ENCODE measurements at places on chromosomes 12 and 14.

DNA sequence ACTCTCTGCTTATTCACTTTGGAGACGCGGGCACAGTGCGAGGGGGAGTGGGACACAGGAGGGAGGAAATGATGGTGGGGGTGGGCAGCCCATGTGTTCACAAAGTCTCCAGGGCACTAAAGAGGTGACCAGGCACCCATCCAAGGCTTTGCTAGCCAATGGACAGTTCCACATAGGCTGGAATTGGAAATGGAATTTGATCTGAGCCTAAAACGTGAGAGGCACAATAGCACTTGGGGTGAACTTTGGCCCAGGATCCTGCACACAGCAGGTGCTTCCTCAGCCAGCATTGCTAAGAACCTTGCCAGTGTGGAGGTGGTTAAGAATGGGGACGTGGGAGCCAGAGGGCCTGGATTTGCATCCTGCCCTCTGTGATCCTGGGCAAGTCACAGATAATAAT, 193.8 kb downstream of the CHST11 start:
- no peak for DNase-seq

- DNase-seq = no peak
Measured at GRCh38 chr12:12922978-12923377, 29.0 kb downstream of the GPRC5D start.

DNA sequence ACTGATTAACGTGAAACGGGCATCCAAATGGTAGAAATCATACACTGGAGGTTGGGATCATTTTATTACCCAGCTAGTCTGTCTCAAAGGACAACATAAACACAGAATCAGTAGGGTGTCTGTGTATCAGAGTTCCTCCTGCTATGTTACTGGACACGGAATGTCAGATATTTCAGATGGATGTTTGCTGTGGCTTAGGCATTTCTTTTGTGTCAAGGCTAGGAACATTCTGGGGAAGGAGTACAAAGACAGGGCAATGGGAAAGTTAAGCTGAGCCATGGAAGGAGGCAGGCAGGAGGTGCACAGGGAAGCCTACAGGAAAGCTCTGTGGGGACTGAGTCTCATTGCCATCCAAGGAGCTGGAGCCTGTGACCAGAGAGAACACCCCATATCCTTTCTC, 254.6 kb downstream of the C12orf75 start:
- DNase-seq = no peak

GRCh38 chr14:43591776-43592175, 915.3 kb downstream of the FSCB start:
- DNase-seq = no peak

DNA sequence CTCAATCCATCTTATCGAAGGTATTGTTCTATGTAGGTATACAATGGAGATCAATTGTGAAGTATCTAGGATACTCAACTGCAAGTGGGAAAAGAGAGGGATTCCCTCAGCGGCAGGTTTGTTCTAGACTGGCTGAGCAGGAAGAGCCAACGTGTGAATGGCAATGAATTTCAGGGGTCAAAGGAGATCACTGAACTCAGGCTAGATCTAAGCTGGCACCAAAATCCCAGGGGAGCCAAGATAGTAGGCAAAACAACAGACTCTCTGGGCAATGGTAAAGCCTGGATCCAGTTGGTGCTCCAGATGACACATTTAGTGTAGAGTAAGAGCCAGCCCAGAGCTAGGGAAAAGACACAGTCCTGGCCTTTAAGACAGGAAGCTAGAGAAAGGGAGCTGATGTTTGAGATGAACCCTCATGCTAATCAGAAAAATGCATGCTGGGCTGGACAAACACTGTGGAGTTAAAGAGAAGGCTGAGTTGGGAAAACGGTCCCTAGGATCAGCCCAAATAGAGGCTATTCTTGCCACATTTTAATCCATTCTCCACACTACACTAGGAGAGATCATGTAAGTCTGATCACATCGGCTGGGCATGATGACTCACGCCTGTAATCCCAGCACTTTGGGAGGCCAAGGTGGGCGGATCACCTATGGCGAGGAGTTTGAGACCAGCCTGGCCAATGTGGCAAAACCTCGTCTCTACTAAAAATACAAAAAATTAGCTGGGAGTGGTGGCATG, 45.6 kb downstream of the EFCAB11 start:
- DNase-seq = no peak

DNA sequence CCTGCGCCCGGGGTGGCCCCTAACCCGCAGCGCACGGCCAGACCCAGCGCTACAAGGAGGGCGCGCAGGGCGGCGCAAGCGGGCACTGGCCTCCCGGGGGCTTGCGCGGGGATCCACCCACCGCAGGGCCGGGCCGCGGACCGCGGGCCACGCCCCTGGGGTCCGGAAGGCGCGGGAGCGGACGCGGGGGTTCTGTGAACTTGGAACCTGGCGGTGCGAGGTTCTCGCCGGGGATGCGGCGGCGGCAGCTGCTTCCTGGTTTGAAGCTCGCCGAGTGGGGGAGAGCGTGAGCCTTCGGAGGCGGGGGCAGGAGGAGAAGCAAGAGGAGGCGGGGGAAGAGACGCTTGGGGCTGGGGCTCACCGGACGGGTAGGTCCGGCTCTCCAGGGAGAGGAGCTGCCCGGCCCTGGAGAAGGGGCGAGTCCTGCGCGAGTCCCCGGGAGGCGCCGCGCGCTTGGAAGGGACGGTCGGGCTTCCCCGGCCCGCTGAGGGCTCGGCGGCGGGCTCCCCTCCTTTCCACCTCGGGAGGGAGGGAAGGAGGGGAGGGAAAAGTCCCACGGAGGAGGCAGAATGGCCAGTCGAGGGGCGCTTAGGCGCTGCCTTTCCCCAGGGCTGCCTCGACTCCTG, at the start of gene PRKCH:
Gene PRKCH, plus strand, starts transcription at position 195 of the 626 bp plus-strand sequence. CDS start 523 bp downstream, outside the sequence.
- DNase-seq = peak; percentile 31

DNA sequence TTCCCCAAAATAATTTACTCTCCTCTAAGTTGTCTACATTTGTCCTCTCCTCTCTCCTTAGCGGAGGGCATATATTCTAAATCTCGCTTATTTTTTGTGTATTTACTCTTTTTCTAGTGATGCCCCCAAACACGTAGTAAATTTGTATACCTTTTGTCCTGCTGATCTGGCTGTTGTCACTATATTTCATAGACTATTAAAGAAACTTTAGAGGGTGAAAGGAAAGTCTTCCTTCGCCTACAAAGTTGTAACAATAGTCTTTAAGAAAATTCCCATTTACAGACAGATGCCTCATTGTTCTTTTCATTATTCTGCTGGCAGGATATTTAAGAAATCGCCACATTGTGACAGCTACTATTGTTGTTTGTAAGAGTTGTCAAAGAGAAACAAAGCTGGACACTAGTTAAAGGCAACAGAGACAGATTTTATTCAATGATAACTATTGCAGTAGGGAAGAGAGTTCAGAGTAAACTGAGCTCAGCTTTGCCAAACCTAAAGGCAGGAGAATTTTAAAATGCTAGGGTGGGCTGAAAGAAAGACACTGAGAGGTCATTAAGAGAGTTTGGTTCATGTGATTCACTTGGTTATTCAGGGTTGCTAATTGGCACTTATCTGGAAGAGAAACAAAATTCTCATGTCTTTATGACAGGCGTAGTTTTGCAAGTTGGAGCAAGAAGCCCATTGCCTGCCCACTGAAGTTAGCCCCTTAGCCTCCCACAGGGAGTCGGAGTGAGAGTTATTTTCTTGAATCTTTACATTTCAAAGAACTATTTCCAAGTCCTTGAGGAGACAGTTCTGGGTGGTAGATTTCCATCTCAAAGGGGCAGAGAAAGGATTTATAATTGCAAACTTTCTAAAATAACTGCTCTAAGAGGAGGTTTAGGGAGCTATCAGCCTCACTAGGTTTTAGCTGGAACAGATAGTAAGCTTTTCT, 1272.5 kb upstream of the SEL1L start:
- no peak for DNase-seq

GRCh38 chr12:30829876-30830275, 75.1 kb upstream of the CAPRIN2 start:
- no peak for DNase-seq

GRCh38 chr14:63659726-63660125, 18.1 kb upstream of the WDR89 start:
- DNase-seq = peak; percentile 59

DNA sequence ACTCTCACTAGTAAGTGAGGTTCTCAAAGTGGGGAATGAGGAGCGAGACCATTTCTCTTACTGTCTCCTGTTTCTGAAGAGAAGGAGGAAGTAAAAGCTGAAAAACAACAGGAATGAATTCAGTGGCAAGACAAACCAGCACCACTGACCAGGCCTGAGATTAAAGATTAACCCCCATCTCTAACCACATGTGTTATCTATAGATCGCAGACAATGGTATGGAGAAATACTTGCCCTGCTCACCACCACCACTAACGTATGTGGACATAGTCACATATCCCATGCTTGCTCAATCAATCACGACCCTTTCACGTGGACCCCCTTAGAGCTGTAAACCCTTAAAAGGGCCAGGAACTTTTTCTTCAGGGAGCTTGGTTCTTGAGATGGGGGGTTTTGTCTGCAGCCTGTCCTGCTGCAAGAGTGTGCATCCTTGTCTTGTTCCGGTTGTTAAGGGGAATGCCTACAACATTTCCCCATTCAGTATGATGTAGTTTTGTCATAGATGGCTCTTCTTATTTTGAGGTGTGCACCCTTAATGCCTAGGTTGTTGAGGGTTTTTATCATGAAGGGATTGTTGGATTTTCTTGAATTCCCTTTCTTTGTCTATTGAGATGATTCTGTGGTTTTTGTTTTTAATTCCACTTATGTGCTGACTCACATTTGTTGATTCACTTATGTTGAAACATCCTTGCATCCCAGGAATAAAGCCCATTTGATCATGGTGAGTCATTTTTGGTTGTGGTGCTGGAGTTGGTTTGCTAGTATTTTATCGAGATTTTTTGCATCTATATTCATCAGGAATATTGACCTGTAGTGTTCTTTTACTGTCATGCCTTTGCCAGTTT, 698.8 kb upstream of the LMO3 start:
- no peak for DNase-seq

DNA sequence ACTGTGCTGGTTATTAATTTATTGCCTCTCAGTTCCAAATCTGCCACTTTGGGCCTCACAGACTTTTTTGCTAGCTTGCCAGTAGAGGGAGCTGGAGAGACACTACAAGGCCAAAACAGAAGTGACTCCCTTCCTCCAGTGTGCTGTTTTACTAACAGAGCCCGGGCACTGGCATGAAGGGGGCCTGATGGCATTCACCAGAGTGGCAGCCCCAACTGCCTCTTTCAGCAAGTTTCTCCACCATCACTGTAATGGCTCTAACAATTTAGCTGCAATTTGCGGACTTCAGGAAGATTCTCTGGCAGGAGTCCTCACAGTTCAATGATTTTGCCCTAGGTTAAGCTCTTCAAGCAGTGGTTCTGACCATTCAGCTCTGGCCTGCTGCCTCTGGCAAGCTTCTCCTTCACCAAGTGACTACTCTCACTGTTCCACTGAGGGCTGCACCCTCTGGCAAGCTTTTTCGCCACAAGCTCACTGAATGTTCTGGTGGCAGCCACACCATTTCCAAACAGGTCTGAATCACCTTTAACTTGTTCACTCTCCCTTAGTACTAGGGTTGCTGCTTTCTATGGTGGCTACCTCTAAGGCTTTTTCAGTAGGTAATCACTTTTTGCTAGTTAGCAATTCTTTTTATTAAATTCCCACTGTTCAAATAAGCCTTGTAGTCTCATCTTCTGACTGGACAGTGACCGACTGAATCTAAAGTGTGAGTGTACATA, 104.9 kb downstream of the ZC3H14 start:
- peak; percentile 33 for DNase-seq

- no peak for DNase-seq
Measured at GRCh38 chr14:103189481-103190470, 66.5 kb downstream of the TNFAIP2 start.

- DNase-seq = no peak
Measured at GRCh38 chr12:108645686-108646599, 12.2 kb upstream of the SELPLG start.

DNA sequence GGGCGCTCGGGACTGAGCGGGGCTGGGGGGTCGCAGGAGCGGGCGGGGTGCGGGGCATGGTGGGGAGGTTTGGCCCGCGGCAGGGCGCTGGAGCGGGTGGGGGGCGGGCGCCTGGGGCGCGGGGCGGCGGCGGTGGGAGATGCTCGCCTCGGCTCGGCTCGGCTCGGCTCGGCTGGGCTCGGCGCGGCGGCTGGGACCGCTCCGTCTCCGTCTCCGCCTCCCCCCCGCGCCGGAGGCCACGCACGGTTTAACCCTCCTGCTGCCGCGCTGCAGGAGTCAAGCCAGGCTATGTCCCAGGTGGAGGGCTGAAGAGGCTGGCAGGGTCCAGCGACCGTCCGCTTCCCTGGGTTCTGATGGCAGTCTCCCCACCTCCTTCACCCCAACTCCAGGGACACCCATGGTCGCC, at the start of gene PIANP:
Gene PIANP, minus strand, starts transcription at position 170 of the 406 bp plus-strand sequence. CDS start 2,754 bp downstream, outside the sequence.
- no peak for DNase-seq

DNA sequence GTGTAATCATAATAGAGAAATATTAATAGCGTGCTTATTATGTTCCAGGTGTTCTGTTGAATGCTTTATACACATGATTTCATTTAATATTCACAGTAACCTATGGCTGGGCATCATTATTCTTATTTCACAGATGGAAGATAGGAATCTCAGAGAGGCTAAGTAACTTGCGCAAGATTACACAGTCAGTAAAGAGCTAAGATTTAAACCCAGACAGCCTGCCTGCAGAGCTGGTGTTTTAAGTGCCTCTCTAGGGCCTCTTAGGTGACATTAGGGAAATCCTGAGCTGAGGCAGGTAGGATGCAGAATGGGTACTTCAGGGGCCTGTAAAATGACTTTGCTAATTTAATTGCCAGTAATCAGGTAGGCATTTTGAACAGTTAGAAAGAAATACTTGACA, 18.5 kb upstream of the BHLHE41 start:
- DNase-seq = no peak

DNA sequence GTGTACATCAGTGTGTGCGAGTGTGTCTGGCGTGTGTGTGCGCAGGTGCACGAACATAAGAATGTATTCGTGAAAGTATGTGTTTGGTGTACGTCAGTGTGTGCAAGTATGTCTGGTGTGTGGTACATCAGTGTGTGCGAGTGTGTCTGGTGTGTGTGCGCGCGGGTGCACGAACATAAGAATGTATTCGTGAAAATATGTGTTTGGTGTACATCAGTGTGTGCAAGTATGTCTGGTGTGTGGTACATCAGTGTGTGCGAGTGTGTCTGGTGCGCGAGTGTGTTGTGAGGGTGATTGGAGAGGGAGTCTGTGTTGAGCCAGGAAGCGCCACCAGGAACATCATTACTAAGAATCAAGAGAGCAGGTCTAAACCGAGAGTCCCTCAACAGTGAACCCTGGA, 143.8 kb downstream of the BCL11B start:
- no peak for DNase-seq

GRCh38 chr14:34227834-34228649, 234.0 kb downstream of the SPTSSA start:
- peak; percentile 63 for DNase-seq

GRCh38 chr14:70810621-70811020, 1.3 kb upstream of the MAP3K9 start:
- no peak for DNase-seq

All from nucleus accumbens (tissue), 56 donors.